ENCODE measurements at places on chromosomes 7 and 10.

GRCh38 chr7:155907450-155908200 lies 95.4 kb upstream of the SHH start:
- DNase-seq: no peak

DNA sequence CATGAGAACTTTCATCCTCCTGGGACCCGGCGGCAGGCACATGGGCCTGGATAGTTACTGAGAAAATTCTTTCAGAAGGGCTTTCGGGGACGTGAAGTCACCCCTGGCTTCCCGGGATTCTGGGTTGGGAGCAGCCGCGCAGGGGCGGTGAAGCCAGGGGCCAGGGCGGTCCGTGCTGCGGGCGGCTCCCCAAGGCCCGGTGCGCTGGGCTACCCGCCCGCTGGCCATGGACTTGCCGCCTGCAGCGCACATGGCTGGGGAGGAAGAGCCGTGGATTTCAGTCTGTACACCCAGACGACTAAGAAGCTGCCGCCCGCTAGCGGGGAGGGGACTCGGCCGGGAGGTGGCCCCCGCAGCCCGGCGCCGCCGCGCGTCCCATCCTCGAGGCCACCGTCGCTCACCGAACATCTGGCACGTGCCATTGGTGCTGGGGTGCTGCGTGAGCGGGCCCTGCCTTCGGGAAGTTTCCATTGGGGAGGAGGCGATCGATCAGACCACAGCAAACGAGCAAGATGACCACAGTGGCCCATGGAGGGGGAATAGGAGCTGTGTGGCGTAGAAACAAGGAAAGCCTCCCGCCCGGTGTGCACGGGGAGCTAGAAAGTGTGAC lies 64.5 kb downstream of the TMEM209 start:
- no peak for DNase-seq

DNA sequence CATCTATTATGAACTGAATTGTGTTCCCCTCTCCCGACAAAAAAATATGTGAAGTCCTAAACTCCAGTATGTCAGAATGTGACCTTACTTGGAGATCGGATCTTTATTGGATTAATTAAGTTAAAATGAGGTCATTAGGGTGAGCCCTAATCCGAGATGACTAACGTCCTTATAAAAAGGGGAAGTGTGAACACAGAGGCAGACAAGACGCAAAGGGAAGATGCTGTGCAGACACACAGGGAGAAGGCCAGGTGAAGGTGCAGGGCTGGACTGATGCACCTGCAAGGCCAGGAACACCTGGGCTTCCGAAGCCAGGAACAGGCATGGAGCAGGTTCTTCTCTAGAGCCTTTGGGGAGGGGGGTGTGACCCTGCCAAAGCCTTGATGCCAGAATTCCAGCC lies 187.8 kb downstream of the PARD3 start:
- DNase-seq: no peak

GRCh38 chr7:75988568-75989499 lies 5.6 kb downstream of the TMEM120A start:
- DNase-seq: no peak

DNA sequence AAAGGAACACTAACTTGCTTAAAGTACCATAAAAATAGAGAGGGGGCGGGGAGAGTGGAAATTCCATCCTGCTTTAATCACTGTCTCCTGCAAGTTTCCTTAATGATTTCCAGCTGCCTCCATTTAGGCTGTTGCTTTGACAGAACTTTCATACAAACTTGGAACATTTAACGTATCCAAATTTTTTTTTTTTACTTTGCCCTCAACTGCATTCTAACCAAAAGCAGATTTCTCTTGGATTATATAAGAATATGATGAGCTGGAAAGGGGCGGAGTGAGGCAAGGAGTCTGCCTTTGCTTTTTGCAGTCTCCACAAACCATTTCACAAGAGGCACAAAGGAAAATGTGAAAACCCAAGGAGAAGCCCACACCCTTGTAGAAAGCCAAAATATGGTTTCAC lies 46.6 kb upstream of the COL1A2 start:
- peak; percentile 90 for DNase-seq

DNA sequence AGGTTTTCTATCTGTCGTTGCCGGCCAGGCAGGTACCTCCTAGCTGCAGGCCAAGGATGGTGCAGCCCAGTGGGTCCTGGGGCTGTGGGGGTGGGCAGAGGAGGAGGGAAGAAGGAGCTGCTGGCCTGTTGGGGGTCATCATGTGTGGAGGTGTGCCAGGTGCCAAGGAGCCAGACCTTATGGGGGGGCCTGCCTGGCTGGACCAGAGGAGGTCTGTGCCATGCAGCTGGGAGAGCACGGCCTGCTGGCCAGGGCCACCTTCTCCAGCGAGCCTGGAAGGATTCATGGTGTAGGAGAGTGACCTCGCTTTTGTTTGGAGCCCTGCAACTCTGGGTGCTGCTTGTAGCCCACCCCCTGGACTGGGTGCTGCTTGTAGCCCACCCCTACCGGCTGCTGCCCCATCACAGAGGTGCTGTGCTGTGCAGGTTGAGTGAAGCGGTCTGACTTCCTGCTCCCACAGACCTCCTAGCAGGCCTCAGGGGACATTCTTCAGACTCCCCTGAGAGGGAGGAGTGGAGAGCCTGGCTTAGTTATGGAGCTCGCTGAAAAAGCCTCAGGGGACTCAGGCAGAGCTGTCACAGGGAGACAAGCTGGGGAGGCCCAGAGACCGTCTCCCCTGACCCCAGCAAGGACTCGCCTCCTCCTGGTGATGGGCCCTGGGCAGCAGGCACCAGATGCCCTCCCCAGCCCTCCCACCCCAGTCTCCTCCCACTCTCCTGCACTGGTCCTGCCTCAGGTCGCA lies 67.7 kb upstream of the AQP1 start:
- DNase-seq: no peak

DNA sequence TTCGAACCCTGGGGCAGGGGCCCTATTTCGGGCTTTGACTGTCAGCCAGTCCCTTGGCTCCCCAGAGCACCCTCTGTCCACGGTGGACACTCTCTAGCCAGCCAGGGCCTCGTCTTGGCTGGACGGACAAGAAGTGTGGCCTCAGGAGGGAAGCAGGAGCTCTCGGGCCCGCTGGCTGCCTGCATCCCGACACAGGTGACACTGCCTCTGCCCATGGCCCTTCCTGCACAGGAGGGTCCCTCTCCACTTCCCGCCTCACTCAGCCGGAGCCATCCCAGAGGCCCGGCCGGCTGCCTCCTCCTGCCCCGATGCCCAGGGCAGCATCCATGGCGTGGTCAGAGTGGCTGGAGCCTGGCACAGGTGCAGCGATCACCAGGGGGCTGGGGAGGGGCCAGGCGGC lies 7.9 kb downstream of the ADGRA1 start:
- no peak for DNase-seq

DNA sequence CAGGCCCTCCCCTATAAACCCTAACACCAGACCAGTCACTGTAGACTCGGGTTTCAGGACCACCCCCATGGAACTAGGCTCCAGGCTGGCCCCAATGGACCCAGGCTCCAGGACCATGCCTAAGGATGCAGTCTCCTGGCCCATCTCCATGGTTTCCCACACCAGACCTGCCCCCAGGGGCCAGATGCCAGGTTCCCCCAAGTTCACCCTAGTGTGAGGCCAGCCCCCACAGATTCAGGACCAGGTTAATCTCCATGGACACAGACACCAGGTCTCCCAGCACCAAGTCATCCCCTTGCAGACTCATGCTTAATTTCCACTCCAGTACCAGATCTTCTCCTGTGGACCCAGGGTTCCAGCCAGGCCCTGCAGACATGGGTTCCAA lies 103.8 kb upstream of the LANCL2 start:
- no peak for DNase-seq

DNA sequence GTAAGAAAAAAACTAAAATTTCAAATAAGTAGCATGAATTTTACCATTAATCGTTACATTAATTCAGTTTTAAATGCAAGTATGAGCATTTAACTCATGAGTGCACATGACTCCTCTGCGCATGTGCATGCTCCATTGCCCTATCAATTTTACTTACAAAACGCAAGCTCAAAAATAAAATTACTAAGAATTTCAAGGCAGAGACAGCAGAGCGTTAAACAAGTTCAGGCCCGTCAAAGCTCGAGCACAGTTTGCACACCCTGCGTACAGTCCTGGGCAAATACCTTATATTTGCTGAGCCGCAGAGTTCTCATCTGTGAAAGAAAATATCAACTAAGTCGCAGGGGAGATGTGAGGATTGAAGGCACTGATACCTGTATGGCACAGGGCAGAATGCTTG lies 373.6 kb downstream of the BBS9 start:
- no peak for DNase-seq

DNA sequence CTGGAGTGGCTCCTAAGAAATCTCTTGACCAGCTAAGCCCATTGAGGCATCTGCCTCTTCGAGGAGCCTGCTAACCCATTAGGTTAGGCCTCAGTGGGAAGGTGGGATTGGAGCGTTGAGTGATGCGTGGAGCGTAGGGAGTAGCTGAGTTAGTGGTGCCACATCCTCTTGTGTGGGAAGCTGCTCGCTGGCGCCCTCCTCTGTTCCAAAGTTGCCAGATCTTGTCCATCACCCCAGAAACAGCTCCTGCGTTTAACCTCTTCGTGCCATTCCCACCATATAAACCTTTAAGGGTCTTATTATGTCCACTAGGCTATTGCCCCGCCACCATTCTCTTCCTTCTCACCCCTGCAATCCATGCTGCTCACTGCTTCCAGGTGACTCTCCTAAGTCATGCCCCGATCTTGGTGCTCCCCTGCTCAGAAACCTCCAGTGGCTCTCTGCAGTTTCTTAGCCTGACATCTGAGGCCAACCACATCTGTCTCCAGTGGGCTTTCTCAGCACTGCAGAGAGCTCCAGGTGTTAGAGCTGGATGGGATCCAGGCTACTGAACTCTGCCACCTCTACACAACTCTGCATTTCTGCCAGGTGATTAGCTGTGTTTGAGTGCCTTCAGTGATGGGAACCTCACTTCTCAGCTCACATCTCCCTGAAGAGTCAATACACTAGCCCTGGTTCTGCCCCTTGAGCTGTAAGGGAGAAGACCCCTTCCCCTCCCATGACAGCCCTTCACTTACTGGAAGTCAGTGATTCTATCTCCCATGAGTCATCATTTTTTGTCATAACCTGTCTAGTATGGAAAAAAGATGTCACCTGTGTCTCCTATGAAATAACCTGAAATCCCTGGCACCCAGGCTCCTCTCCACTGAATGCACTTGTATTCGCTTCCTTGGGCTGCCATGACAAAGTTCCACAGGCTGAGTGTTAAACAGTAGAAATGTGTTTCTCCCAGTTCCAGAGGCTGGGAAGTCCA lies 65.0 kb upstream of the FGFR2 start:
- DNase-seq: peak; percentile 36

- DNase-seq: no peak
Observed at GRCh38 chr7:127189074-127189473, 63.7 kb downstream of the GRM8 start.

DNA sequence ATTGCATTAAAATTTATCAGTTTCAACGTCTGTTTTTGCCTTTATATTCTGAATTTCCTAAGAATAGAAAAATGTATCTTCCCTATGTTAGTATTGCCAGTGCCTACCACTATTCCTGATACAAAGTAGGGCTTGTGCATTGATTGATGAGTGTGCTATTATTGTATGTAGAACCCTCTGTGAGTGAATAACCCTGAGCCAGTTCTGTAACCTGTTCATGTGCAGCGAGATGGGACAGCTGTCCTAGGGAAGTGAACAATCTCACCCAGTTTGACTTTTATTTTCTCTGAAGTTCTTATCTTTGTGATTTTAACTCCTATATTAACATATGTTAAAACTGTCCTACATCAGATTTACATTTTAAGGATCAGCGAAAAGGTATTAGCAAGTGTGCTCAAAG lies 178.4 kb upstream of the ADO start:
- DNase-seq: no peak

DNA sequence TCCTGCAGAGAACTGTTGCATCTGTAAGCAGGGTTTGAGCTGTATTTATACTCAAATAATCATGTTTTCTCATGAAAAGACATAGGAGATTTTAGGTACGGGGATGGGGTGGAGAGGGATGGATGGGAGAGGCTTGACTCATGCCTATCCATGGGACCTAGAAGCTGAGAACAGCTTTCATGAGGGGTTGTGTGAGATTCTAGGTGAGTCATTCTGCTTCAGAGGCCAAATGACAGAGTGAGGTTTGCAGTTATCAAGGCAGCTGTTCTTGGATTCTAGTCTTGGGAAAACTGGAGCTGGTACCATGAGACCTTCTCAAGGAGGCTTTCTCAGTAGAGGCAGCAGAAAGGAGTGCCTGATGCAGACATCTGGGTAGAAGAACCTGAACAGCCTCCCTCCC lies 746.9 kb downstream of the TYW1 start:
- DNase-seq: no peak

GRCh38 chr10:21183025-21183424 lies 285.9 kb upstream of the NEBL start:
- no peak for DNase-seq

DNA sequence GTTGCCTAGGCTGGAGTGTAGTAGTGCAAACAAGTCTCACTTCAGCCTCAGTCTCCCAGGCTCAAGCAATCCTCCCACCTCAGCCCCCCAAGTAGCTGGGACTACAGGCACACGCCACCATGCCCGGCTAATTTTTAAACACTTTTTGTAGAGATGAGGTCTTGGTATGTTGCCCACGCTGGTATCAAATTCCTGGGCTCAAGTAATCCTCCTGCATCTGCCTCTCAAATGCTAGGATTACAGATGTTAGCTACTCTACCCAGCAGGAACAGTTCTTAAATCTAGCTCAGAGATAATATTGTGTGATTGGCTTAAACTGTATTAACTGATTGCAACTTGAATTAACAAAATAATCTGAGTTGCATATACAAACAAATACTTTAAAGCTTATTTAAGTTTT lies 82.9 kb downstream of the CDK14 start:
- peak; percentile 62 for DNase-seq

GRCh38 chr7:87456247-87456646 lies 19.2 kb downstream of the ABCB4 start:
- DNase-seq: no peak

GRCh38 chr7:145644426-145645134 lies 472.0 kb upstream of the CNTNAP2 start:
- no peak for DNase-seq

DNA sequence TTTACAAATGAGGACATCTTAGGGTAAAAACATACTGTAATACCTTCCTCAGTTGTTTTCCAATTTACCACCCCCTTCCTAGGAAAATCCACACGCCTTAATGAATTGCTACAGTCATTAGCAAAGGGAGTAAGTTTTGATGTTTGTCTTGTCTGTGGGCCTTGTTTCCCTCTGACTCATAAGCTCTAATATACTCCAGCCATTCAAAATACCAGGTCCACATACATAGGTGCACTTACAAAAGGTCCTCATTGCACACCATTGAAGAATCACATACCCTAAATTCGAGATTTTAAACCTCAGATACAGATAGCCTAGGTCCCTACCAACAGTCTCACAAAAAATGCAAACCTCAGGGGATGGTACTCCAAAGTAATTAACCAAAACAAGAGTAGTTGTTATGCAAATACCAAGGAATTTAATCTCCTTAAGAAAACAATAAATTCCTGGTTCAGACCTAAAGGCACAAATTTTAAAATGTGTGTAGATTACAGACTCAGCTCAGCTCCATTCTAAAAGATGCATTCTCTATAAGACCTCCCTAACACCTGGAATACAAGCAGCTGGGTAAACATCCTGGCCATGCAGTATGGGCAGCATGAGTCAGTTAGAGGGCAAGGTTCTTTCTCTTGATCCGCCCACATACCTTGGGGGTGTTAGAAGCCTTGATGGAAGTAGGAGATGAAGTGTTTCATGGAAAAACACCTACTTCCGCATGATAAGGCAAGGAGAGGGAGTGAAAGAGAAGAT lies 3.0 kb upstream of the LIPK start:
- no peak for DNase-seq

Data from A673 (cell line).